Thoracic aorta (tissue), 2 donors: ENCODE measurements at places on chromosomes 16 and 17. TPM values are rescaled to one million over a fixed set of nuclear protein-coding genes. Genes with fewer than 3 reads are reported as not detected.

The MPP3 gene
- total RNA-seq: 73.8 TPM

The TNFSF13 gene
- total RNA-seq: 40.5 TPM

The KRT23 gene
- 0.54 TPM for total RNA-seq

The TLCD1 gene
- 1.9 TPM for total RNA-seq

The SLC5A10 gene
- total RNA-seq: not detected

The PPY gene
- total RNA-seq: not detected

The CTRL gene
- 2.5 TPM for total RNA-seq

The MIEN1 gene
- total RNA-seq: 27.1 TPM

The SDF2 gene
- total RNA-seq: 52.3 TPM

The BCAR1 gene
- 116 TPM for total RNA-seq

The MT1F gene
- 3.9 TPM for total RNA-seq

- no peaks in the 10 kb centered on the region for H3K4me1 ChIP-seq
- H3K27ac ChIP-seq: no peak overlapping the region
- H3K27me3 ChIP-seq: no peaks in the 10 kb centered on the region
Measured at GRCh38 chr16:22262460-22262859, 34.7 kb upstream of the POLR3E start.

DNA sequence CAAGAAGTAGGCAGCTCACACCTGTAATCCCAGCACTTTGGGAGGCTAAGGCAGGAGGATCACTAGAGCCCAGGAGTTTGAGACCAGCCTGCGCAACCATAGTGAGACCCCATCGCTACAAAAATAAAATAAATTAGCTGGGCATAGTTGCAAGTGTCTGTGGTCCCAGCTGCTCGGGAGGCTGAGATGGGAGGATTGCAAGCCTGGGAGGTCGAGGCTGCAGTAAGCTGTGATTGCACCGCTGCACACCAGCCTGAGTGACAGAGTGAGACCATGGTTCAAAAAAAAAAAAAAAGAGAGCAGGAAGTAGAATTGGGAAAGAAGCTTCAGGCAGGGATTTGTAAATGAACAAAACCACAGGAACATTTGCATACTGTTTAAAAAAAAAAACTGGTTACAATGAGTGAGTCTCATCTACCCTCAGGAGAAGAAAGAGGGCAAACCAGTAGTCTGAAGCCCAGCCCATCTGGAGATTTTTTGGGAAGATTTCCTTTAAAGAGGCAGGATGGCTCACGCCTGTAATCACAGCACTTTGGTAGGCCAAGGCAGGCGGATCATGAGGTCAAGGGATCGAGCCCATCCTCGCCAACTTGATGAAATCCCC is 7.9 kb downstream of the MPV17L start:
- H3K4me1 ChIP-seq: no peaks in the 10 kb centered on the region
- no peaks in the 10 kb centered on the region for H3K27me3 ChIP-seq
- H3K4me3 ChIP-seq: no peak overlapping the region

- DNase-seq: no peak
- peaks cover 81% of the 10 kb centered on the region for H3K4me1 ChIP-seq
- H3K4me3 ChIP-seq: peak overlapping the region; percentile 74
- H3K27me3 ChIP-seq: no peaks in the 10 kb centered on the region
Measured at GRCh38 chr16:2154533-2155090, 970 bp upstream of the TRAF7 start.

- H3K36me3 ChIP-seq: no peaks in the 10 kb centered on the region
- no peaks in the 10 kb centered on the region for H3K27me3 ChIP-seq
- no peak overlapping the region for H3K4me3 ChIP-seq
- no peak for DNase-seq
- H3K27ac ChIP-seq: no peak overlapping the region
Measured at GRCh38 chr17:83180996-83181481, 101.6 kb downstream of the METRNL start.

- H3K27me3 ChIP-seq: no peaks in the 10 kb centered on the region
- no peaks in the 10 kb centered on the region for H3K4me1 ChIP-seq
- no peak overlapping the region for H3K4me3 ChIP-seq
Measured at GRCh38 chr17:70503449-70503848, 334.1 kb downstream of the KCNJ2 start.

- DNase-seq: no peak
- no peak overlapping the region for H3K27ac ChIP-seq
- H3K4me1 ChIP-seq: peaks cover 17% of the 10 kb centered on the region
- H3K27me3 ChIP-seq: no peaks in the 10 kb centered on the region
- no peaks in the 10 kb centered on the region for H3K36me3 ChIP-seq
Measured at GRCh38 chr16:49720225-49720624, 135.7 kb downstream of the ZNF423 start.

DNA sequence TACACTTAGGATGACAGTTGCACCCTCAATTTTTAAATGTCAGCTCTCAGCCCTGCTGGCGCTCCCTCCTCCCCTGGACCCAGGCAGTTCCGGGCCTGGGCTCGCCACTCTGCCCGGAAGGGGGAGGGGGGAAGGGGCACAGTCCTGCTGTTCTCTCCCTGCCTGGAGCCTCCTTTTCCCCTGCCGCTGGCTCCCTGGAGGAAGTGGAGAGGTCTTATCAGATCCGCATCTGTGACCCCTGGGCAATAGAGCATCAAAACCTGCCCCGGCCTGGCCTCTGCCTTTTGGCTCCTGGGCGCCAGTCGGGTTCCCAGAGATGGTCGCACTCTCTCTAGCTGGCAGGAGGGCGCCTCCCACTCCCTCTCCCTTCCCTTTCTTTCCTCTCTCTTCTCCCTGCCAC is 149.3 kb downstream of the IRF8 start:
- no peak overlapping the region for H3K27ac ChIP-seq
- H3K4me3 ChIP-seq: no peak overlapping the region
- DNase-seq: no peak
- no peaks in the 10 kb centered on the region for H3K36me3 ChIP-seq

GRCh38 chr17:62656446-62656845 is 29.0 kb downstream of the MRC2 start:
- no peak for DNase-seq
- H3K4me3 ChIP-seq: no peak overlapping the region
- no peaks in the 10 kb centered on the region for H3K36me3 ChIP-seq

DNA sequence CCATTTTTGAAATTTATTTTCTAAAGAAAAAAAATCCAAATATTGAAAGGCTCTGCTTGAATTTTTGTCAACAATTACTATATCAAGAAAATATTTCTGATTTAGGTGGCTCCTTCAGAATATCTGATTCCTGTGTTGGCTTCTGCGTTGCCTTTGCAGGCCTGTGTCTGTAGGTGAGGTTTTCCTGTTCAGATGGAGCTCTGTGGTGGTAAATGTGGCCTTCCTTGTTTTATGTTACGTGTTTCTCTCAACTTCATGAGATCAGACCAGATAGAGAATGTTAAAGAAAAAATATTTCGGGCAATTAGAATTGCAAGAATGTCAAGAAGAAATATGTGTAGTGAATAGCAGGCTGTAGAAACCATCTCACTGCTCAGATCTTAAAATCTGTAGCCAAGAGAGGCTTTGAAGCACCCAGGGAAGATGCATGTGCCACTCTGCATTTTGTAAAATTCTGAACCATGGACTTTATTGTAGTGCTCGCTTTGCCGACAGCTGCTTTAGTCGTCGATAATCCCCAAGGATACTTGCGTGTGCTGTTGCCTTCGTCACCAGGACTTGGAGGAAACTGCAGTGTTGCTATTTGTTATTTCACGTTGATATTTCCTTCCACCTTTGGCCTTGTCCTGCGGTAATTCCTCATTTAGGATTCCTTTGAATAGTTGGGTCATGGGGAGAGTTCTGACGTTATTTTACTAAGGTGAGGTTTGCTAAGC is 69.9 kb downstream of the RPTOR start:
- H3K27me3 ChIP-seq: no peaks in the 10 kb centered on the region
- no peak for DNase-seq
- no peak overlapping the region for H3K27ac ChIP-seq
- H3K36me3 ChIP-seq: no peaks in the 10 kb centered on the region
- H3K4me3 ChIP-seq: no peak overlapping the region

- H3K4me3 ChIP-seq: no peak overlapping the region
- H3K4me1 ChIP-seq: peaks cover 78% of the 10 kb centered on the region
- H3K36me3 ChIP-seq: no peaks in the 10 kb centered on the region
- H3K27ac ChIP-seq: no peak overlapping the region
- H3K27me3 ChIP-seq: no peaks in the 10 kb centered on the region
Measured at GRCh38 chr17:64154717-64155116, 24.8 kb upstream of the ERN1 start.

DNA sequence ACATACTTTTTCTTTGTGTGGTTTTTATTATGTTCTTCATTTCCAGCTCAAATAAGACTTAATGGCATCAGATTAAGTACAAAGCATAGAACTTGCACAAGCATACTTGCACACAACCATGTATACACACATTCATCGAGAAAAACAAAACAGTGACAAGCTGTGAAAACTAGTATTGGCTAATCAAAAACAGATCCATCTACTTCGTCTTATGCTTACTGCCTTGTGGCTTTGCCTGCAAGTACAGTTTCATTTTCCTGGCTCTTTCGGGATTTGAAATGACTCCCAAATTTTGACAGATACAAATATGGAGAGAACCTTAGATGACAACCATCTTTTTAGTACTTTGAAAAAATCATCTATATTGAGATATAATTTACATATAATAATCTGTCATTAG is 338.3 kb downstream of the BCAS3 start:
- DNase-seq: no peak
- no peaks in the 10 kb centered on the region for H3K27me3 ChIP-seq
- no peaks in the 10 kb centered on the region for H3K36me3 ChIP-seq

GRCh38 chr17:49871211-49871610 is 23.3 kb upstream of the TAC4 start:
- no peaks in the 10 kb centered on the region for H3K27me3 ChIP-seq
- no peaks in the 10 kb centered on the region for H3K4me1 ChIP-seq

- peak overlapping the region; percentile 74 for H3K27ac ChIP-seq
- H3K36me3 ChIP-seq: no peaks in the 10 kb centered on the region
- no peaks in the 10 kb centered on the region for H3K27me3 ChIP-seq
Measured at GRCh38 chr17:8192070-8192815, 2.3 kb upstream of the BORCS6 start.
